ENCODE measurements at places on chromosomes 6 and 20. TPM values are rescaled to one million over a fixed set of nuclear protein-coding genes. Genes with fewer than 3 reads are reported as not detected.

TNNC2 gene
- not detected for total RNA-seq

BANF2 gene
- not detected for total RNA-seq

CCM2L gene
- total RNA-seq, result 2.3 TPM

RAD21L1 gene
- total RNA-seq, result not detected

SNX3 gene
- 215 TPM for total RNA-seq

SLC17A3 gene
- not detected for total RNA-seq

PMEPA1 gene
- total RNA-seq, result 3.9 TPM

UBD gene
- not detected for total RNA-seq

GRCh38 chr6:30063315-30063714 is 2.2 kb downstream of the POLR1H start:
- DNase-seq, result no peak
- no peaks in the 10 kb centered on the region for H3K27me3 ChIP-seq
- no peak overlapping the region for H3K4me3 ChIP-seq

DNA sequence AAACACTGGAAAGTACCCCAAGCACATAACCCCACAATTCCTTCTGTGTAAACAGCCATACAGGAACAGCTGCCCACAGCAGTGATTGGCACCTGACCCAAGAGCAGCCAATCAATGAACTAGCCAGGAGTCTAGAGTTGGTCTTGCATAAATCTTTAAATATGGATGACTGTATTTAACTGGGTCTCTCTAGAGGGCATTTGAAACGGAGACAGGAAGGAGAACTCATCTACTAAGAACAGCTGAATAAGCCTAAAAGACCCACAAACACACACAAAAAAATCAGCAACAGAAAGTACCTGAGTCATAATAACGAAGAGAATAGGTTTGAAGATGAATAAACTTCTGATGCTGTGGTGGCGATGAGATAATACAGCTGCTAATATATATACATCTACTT is 49.0 kb upstream of the ASF1A start:
- H3K4me1 ChIP-seq, result peaks cover 4% of the 10 kb centered on the region
- H3K27me3 ChIP-seq, result no peaks in the 10 kb centered on the region
- no peak overlapping the region for H3K4me3 ChIP-seq
- no peak for DNase-seq

GRCh38 chr6:108684771-108685329 is 124.1 kb downstream of the FOXO3 start:
- H3K36me3 ChIP-seq, result no peaks in the 10 kb centered on the region
- no peak overlapping the region for H3K27ac ChIP-seq
- no peaks in the 10 kb centered on the region for H3K27me3 ChIP-seq
- H3K4me3 ChIP-seq, result no peak overlapping the region
- no peak for DNase-seq
- H3K4me1 ChIP-seq, result peaks cover 31% of the 10 kb centered on the region

DNA sequence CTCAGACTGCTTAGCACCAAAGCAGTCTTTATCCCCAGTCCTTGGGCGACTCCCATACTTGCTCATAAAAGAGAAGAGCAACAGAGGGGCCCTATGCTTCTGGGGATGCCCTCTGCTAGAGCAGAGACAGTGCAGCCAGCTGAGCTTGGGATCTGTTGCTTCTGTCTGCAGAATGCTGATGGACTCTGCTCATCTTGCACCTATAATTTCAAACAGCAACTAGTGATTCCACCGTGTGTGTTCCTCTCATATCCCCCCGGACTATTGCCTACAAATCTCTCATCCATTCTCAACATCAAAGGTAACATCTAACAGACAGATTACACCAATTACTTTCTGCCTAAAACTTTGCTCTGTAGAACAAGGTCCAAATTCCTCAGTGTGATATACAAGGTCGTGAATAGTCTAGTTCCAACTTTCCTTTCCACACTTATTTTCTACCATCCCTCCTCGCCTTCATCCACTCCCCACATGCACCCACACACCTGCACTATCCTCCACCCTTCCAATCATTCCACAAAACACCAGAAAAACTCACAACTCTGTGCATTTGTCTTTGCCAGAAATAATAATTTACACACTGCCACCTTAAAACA is 62.6 kb downstream of the FRK start:
- no peaks in the 10 kb centered on the region for H3K36me3 ChIP-seq
- H3K27me3 ChIP-seq, result no peaks in the 10 kb centered on the region
- DNase-seq, result no peak
- no peaks in the 10 kb centered on the region for H3K4me1 ChIP-seq

GRCh38 chr6:160462551-160463109 is 114.5 kb downstream of the SLC22A3 start:
- H3K4me3 ChIP-seq, result no peak overlapping the region
- no peaks in the 10 kb centered on the region for H3K36me3 ChIP-seq
- no peaks in the 10 kb centered on the region for H3K4me1 ChIP-seq
- no peak for DNase-seq

DNA sequence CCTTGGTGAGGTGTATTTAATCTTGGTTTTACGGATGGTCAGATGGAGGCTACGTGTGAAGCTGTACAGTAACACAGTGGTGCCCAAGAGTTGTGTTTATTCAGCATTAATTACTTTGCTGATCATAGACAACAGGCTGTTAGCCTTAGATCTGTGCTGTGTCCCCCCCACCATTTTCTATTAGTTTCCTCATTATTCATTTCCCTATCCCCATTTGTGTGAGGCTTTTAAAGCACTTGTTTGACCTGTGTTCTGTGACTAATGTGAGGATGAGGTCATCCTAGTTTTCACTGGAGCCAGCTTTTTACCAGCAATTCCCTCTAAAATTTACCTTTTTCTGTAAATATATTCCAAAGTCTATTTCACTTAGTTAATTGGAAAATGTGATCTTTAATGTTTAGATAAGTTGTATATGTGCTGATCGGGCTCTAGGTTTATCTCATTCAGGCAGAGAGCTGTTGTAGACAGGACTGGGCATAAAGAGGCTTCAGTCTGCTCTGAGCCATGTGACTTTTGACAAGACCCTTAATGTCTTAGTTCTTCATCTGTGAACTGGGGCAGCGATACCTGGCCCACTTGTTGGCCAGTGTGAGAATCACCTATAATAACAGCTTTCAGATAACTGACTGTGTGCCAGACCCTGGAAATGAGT is 8.4 kb downstream of the MAPRE1 start:
- peak overlapping the region; percentile 69 for H3K27ac ChIP-seq
- peaks cover 5% of the 10 kb centered on the region for H3K36me3 ChIP-seq
- H3K27me3 ChIP-seq, result no peaks in the 10 kb centered on the region
- H3K4me3 ChIP-seq, result no peak overlapping the region

DNA sequence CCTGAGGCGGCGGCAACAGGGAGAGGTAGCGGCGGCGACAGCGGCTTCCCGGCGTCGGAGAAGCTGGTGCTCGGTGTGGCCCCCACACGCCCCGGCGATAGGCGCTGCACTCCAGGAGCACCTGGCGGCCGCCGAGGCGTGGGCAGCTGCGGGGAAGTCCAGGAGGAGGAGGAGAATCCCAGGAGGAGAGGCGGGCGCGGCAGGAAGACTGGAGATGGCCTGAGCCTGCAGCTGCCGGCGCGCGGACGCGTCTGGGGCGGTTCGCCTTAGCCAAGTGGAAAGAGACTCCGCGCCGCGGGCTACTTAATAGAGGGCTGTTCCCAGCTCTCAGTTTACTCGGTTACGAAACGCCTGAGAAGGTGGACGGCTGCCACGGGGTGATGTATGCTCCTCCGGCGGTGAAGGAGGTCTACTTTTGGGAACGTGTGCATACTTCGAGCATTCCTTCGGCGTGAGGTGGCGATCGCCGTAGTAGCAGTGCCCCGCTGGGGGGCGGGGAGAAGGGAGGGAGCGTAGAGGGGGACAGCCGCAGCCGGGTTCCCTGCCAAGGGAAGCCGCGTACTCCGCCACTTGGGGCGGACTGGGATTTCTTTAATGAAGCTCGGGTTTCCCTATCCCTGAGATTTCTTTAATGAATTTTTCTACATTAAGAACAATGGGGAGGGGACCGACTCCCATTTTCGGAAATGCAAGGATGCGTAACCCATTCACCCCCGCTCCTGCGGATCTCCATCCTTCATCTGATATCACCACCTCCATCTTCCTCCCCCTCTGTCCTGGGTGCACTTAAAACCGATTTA is at the start of gene COL12A1:
COL12A1 (minus strand) TSS at position 278 of the 800 bp plus-strand sequence. CDS start 3,261 bp downstream, outside the sequence.
- peak within 1 kb of the TSS; percentile 67 for H3K4me3 ChIP-seq
- DNase-seq, result peak; percentile 99
- H3K4me1 ChIP-seq, result peaks cover 45% of the 10 kb centered on the region
- no peaks in the 10 kb centered on the region for H3K27me3 ChIP-seq

DNA sequence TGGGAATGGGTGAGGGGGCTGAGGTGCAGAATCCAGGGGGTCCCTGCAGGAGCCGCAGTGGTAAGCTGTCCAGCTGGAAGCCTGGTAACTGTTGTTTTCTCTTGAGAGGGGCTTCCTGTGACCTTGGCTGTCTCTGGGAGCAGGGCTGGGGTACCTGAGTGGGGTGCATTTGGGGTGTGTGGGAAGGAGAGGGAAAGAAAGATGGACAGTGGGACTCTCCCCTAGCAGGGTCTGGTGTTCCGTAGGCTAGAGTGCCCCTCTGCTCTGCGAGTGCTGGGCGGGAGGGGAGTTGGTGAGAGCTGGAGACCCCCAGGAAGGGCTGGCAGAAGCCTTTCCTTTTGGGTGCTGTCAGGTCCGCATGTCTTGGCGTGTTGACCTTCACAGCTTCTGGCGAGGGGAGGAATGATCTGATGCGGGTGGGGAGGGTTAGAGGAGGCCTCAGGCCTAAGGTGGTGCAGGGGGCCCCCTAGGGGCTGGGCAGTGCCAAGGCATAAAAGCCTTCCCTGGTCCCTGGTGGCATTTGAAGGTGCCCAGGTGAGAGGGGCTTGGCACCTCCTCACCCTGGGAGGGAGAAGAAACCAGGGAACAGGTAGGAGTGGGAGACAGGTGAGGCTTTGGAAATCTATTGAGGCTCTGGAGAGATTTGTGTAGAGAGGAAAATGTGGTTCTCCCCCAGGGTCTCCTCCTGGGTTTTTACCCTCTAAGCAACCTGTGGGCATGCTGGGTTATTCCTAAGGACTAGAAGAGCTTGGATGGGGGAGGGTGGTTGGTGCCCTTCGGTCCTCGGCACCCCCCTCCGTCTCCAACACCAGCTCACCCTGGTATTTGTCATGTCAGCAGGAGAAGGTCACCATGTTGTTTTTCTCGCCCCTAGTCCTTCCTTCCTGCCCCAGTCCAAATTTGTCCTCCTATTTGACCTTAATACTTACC is 3.3 kb downstream of the VEGFA start:
- no peaks in the 10 kb centered on the region for H3K4me1 ChIP-seq
- H3K36me3 ChIP-seq, result peaks cover 11% of the 10 kb centered on the region
- H3K4me3 ChIP-seq, result peak overlapping the region; percentile 55
- peak; percentile 75 for DNase-seq

- H3K4me3 ChIP-seq, result no peak overlapping the region
- DNase-seq, result peak; percentile 68
- H3K27ac ChIP-seq, result peak overlapping the region; percentile 59
- no peaks in the 10 kb centered on the region for H3K36me3 ChIP-seq
- H3K4me1 ChIP-seq, result no peaks in the 10 kb centered on the region
Observed at GRCh38 chr6:39296745-39297640, 17.2 kb downstream of the KCNK17 start.

- H3K27me3 ChIP-seq, result no peaks in the 10 kb centered on the region
- no peak overlapping the region for H3K4me3 ChIP-seq
- no peak for DNase-seq
- H3K4me1 ChIP-seq, result no peaks in the 10 kb centered on the region
- no peaks in the 10 kb centered on the region for H3K36me3 ChIP-seq
Observed at GRCh38 chr6:117512987-117513573, 30.6 kb downstream of the DCBLD1 start.

- no peak overlapping the region for H3K4me3 ChIP-seq
- H3K27ac ChIP-seq, result no peak overlapping the region
- no peaks in the 10 kb centered on the region for H3K36me3 ChIP-seq
- no peak for DNase-seq
- H3K27me3 ChIP-seq, result no peaks in the 10 kb centered on the region
Observed at GRCh38 chr6:67458265-67458664, 1176.8 kb upstream of the ADGRB3 start.

DNA sequence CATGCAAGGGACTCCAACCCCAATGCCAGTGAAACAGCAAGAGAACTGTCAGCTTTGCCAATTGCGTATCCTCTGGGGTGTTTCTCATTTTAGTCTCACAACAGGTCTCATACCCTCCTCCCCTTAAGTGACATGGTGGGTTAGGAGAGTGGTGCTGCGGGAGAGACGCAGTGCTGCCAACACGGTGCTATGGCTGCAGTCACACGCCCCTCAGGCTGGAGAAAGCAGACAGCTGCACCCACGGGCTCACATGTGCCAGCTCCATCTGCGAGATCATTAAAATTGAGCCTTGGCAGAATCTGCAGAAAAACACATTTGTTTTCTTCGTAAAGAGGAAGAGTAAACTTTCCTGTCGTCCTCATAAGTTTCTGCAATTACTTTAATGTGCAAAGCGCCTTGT is 114.7 kb downstream of the ANKRD60 start:
- no peak overlapping the region for H3K27ac ChIP-seq
- no peak for DNase-seq
- H3K4me1 ChIP-seq, result peaks cover 8% of the 10 kb centered on the region
- no peak overlapping the region for H3K4me3 ChIP-seq
- H3K36me3 ChIP-seq, result no peaks in the 10 kb centered on the region
- H3K27me3 ChIP-seq, result no peaks in the 10 kb centered on the region

- no peak for DNase-seq
- no peaks in the 10 kb centered on the region for H3K36me3 ChIP-seq
- H3K4me3 ChIP-seq, result no peak overlapping the region
- H3K27me3 ChIP-seq, result no peaks in the 10 kb centered on the region
- H3K4me1 ChIP-seq, result no peaks in the 10 kb centered on the region
Observed at GRCh38 chr6:82720992-82721391, 344.6 kb downstream of the UBE3D start.

DNA sequence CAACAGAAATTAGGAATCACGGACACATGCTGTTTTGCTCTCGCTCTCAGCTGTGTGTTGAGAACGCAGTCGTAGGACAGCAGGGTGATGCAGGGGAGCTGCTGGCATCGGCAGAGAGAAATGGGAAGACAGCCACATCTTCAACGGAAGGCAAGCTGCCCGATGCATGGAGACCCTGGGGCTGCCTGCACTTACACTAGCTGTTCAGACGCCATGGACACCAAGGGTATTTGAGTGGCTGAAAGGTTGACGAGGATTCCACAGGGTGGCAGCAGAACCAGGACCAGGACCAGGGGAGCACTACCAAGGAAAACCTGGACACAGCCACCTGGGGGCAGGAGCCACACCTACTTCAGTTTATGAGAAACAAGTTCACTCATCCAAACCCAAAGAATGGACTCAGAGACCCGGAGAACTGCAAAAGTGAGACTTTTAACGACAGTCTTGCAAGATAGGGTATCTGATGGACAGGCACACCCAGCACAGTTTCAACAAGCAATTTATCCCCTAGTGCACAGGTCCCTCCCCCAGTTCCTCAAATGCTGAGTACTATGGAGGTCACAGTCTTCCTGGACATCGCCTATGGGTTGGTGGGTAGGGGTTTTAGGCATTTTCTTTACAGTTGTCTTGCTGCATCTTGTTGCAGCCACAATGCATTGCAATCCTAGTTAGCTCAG is 56.3 kb upstream of the ENTPD6 start:
- no peaks in the 10 kb centered on the region for H3K27me3 ChIP-seq
- DNase-seq, result no peak
- no peaks in the 10 kb centered on the region for H3K4me1 ChIP-seq

Measured in sigmoid colon (tissue), 7 donors.